SHP77 treated with DMSO at 0.1 percent for 48 hours (cell line): ENCODE measurements at places on chromosomes 6 and 20.

DNA sequence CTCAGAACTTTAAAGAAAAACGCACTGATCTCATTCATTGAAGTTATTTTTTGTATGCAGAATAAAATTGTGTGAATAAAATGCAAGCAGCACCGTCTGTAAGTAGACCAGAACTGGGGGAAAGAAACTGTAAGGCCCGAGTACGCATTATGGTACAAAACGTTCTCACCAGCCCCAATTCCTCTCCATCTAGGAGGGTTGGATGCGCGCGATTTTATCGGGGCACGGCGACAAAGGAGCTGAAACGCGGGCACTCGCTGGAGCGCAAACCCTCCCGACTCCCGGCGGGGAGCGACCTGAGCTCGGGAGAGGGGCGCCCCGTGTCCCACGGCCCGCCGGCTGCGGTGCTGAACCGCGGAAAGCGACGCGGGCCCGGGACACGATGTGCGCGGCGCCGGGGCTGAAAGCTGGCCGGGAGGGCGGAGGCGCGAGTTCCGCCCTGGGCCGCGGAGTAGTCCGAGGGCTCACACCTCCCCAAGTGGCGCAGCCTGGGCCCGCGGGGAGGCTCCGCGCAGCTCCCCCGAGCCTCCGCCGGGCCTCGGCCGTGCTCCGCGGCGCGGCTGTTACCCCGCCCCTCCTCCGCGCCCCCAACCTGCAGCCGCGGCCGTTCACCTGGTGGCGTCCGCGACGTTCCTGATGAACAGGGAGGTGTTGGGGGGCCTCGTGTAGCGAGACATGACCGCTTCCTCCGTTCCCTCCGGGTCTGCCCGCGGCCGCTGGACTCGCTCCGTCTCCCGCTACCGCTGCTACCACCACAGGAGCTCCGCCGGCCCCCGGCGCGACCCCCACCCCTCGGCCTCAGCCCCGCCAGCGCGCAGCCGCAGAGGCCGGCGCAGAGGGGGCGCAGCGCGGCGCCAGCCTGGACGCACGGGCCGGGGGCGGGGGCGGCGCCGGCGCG is at the start of gene SRSF12:
TSS of gene SRSF12 (minus strand) at position 861 of the 898 bp plus-strand sequence. CDS start at position 677, 184 bp downstream.
- no peak for DNase-seq

DNA sequence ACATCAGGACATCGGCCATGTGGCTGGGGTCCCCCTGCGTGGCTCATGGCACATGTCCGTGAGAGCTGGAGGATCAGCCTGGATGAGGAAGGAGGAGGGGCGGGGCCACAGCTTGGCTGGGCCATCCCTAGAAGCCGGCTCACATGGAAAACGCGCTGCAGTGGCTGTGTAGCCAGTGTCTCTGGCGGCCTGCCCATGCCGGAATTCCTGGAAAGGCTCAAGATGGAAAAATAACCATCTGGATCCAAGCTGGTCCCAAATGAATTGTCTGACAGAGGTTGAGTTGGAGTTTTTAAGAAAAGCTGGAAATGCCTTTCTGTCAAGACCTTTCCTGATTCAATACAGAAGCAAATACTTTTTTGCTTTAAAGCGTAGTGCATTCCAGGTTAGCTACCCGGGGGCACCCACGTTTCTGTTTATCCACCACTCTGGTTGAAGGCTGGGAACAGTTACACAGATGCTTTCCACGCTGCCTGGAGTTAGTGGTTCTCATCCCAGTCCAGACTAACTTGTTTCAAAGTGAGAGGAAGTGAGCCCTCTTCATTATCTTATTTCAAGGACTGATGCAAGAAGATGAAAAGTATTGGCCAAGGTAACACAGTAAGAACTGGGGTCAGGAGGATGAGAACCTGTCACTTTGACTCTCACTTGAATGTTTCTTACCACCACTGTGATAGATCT is 99.0 kb downstream of the GMPR start:
- no peak for DNase-seq

DNA sequence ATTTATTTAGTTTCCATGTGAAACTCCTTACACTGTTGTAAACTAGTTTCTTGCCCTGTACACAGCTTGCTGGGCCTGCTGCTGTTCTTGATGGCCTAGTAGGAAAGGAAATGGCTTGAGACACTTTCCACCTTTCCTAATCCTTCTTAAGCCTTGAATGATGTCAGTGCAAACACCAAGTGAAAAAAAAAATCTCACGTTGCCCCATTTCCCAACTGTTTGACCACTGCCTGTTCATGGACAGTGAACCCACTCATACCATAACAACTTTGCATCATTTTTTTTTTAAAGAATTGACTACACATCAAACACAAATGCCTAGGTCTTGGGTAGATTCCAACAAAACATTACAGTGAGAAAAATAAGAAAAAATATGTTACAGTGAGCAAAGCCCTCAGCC is 653.6 kb upstream of the FLRT3 start:
- DNase-seq = no peak

GRCh38 chr6:41658636-41659035 is 20.4 kb downstream of the MDFI start:
- DNase-seq = no peak

- DNase-seq = no peak
Observed at GRCh38 chr6:14929291-14929690, 316.6 kb upstream of the JARID2 start.

DNA sequence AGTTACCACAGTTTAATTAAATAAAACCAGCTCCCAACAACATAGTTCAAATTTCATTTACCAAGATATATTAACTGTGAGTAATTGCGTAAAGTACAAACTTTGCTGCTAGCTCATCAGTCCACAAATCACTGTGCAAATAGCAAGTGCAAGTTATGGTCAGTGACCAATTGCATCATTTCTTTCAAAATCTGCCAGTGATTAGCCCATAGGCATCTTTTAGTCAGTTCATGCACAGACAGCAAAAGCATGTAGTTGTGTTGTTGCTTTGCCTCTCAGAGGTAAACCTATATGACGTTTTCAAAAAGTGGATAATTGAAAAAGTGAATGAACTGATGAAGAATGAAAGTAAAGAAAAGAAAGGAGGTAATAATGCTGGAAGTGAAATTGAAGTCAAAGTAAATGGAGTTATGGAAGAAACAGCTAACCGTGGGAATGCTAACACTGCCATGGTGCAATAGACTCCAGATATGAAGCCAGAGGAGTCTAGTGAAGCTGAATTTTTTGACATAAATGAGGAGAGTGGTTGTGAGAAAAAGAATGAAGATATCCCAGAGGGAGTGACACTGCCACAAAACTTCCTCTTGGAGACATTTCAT is 36.5 kb downstream of the ENPP1 start:
- DNase-seq = no peak

GRCh38 chr6:143700684-143701348 is 23.1 kb downstream of the PHACTR2 start:
- DNase-seq = peak; percentile 69

DNA sequence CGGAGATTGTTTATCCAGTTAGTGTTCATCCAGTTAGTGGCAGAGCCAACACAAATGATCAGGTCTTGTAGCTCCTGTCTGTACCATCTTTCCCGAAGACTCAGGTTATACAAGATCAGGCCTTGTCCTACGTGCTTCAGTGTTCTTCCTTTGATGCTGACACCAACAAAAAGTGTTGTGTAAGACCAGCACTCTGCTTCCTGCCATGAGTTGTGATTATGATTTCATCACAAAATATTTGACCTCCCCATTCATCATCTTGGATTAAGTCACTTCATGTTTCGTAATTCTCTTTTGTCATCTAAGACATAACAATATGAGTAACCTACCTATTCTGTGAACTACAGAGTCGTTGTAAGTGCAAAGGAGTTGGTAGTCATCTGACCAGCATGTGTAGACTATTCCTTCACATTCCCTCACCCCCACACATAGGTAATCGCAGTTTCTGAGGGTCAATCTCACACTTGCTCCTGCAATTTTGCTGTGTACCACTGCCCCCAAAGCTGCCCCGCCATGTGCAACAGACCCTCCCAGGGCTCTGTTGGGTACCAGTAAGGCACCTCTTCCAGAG is 135.6 kb upstream of the SLC22A23 start:
- no peak for DNase-seq

GRCh38 chr6:137320271-137320670 is 101.1 kb upstream of the IFNGR1 start:
- DNase-seq = no peak

DNA sequence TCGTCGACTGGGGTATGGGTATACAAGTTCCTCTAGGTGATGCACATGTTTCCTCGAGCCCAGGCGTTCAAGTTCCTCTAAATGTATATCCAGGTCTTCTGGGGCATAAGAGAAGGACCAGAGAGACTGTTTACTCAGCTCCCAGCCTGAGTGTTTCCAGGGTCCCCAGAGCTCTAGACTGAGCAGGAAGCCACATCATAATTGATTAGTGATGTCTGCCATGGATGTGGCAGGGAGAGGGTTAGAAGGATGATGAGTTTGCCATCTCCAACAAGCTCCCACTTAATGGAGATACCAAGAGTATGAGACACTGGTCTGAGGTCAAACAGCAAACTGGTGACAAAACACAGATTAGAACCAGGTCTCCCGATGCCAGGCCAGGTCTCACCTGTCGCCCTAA is 74.8 kb downstream of the PREX1 start:
- DNase-seq = no peak

- DNase-seq = no peak
Observed at GRCh38 chr6:155084431-155085123, 89.5 kb downstream of the TIAM2 start.

DNA sequence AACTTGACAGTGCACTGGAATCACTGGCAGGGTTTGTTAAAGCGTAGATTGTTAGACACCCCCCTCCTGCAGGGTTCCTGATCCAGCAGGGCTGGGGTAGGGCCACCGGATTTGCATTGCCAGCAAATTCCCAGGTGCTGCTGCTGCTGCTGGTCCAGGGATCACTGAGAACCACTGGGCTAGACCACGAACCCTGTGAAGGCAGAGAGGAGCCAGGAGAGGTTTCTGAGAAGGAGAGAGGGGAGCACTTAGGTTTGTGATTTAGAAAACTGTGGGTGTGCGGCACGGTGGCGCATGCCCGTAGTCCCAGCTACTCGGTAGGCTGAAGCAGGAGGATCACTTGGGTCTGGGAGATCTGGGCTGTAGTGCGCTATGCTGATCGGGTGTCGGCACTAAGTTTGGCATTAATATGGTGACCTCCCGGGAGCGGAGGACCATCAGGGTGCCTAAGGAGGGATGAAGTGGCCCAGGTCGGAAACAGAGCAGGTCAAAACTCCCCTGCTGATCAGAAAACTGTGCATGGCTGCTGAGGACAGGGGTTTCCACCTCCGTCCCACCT is 53.6 kb upstream of the FAM83D start:
- no peak for DNase-seq
